ENCODE measurements at places on chromosomes 3 and 15. TPM values are rescaled to one million over a fixed set of nuclear protein-coding genes. Genes with fewer than 3 reads are reported as not detected.

The SERINC4 gene
- not detected for total RNA-seq

The SYNM gene
- total RNA-seq, result 14.7 TPM

The WDR72 gene
- not detected for total RNA-seq

The TM4SF18 gene
- 6.6 TPM for total RNA-seq

The NSUN3 gene
- total RNA-seq, result 19.7 TPM

The CCR4 gene
- not detected for total RNA-seq

The PTX3 gene
- total RNA-seq, result not detected

The TRIM42 gene
- not detected for total RNA-seq

The TMCO5A gene
- not detected for total RNA-seq

The OR4F6 gene
- total RNA-seq, result not detected

The SPRED1 gene
- 40.4 TPM for total RNA-seq

The ZNF445 gene
- 5.4 TPM for total RNA-seq

The SLC12A8 gene
- total RNA-seq, result 26.0 TPM

The CPN2 gene
- total RNA-seq, result not detected

The SMCO1 gene
- total RNA-seq, result not detected

The GOLGA8G gene
- not detected for total RNA-seq

The SNX33 gene
- total RNA-seq, result 53.7 TPM

The SEMA3F gene
- total RNA-seq, result 23.1 TPM

The DNAJA4 gene
- total RNA-seq, result 25.6 TPM

The SLC27A2 gene
- 47.9 TPM for total RNA-seq

The FNDC3B gene
- 74.3 TPM for total RNA-seq

The C3orf80 gene
- total RNA-seq, result 0.88 TPM

The KCNMB3 gene
- total RNA-seq, result 1.6 TPM

The CHRFAM7A gene
- total RNA-seq, result not detected

The HACD2 gene
- 53.6 TPM for total RNA-seq

The RETNLB gene
- 42.1 TPM for total RNA-seq

The NRG4 gene
- total RNA-seq, result not detected

The DLEC1 gene
- total RNA-seq, result 0.18 TPM

The STAB1 gene
- total RNA-seq, result 92.4 TPM

The HYAL1 gene
- 1.2 TPM for total RNA-seq

Data from Peyer's patch (tissue), 4 donors.